ENCODE measurements at places on chromosomes 3 and 15.

DNA sequence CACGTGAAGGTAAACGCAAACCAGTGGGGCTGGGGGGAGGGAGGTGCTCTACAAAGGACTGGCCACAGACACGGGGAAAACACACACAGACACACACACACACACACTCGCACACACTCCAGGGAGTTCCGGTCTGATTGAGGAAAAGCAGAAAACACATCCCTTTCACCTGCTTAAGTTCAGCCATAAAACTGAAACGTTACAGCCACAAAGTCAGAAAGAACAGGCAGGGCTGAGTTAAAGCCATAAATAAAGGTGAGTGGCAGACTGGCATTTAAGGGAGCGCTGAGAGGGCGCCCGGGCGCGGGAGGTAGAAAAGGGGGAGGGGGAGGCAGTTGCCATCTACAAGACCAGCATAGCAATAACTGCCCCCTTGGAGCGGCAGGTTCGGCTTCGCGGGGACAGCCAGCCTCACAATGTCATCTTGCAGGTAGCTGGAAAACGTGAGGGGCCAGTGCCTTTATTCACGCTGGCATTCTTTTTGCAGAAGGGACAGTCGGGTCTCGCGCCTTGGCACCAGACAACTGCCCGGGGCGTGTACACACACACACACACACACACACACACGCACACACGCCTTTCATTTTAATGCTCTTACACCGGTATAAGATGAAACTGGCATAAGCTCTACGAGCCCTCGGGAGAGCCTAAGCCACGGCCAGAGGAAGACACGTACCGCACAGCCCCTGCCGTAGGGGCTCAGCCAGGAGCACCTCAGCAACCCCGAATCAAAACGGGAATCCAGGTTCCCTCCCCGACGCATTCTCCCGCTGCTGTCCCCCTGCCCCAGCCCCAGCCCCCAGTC is 866 bp downstream of the TNIK start:
- DNase-seq = peak; percentile 29

GRCh38 chr3:108088697-108089096 is 2.1 kb downstream of the CD47 start:
- no peak for DNase-seq

DNA sequence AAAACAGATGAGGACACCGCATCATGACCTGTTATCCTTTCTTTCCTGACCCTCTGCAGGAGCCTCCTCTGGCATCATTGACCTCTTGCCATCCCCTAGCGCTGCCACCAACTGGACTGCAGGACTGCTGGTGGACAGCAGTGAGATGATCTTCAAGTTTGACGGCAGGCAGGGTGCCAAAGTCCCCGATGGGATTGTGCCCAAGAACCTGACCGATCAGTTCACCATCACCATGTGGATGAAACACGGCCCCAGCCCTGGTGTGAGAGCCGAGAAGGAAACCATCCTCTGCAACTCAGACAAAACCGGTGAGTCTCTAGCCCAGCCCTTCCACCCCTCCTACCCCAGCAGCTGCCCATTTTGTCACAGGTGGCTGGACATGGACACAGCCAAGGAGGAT is 218.4 kb upstream of the TRIM42 start:
- DNase-seq = no peak

DNA sequence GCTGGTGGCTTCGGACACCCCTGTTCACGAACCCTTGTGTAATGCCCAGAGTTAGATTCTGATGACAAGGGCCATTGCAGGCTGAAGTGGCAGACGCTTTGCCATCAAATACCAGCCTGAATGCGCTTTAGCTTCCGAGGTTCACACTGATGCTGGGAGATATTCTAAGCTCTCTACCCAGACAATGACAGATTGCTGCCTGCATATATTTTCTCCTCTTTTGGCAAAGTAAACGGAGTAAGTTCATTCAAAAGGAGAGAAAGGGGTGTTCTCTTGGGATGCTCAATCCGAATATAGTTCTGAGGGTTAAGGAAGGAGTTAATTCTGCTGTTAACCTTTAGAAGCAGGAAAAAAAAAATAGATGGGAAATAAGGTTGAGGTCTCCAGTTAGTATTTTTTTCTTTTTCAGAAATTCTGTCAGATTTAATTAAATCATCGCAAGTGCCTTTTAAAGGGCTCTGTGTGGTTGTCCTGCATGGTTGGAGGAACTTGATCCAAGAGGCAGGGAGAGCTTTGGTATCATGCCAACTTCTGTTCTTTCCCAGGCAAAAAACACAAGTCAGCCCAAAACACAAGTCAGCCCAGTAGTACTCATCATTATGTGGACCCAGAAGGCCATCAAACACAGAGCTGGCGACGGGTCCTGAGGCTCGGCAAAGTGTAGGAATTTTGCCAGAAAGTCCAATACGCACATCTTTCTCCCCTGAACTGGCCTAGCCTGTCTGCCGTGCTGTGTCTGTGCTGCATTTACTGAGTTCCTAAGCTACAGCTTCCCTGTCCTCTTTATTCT is 70.9 kb upstream of the ST8SIA2 start:
- no peak for DNase-seq

DNA sequence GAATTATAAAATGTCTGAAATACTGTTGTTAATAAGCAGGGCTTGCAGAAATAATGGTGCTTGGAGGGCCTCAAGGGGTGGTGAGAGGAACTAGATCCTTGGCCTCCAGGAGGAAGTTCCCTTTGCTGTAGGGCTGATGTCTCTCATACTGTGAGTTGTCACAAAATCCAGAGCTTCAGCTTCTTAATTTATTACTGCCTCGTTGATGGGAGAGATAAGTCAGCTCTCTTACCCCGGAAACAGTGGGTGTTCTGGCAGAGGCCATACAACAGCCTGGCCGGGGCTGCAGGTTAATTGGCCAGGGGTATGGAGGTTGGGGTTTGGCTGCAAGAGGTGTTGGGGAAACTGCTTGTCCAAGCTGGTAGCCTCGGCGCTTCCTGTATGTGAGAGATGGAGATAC is 15.5 kb downstream of the MAPKAPK3 start:
- peak; percentile 84 for DNase-seq

DNA sequence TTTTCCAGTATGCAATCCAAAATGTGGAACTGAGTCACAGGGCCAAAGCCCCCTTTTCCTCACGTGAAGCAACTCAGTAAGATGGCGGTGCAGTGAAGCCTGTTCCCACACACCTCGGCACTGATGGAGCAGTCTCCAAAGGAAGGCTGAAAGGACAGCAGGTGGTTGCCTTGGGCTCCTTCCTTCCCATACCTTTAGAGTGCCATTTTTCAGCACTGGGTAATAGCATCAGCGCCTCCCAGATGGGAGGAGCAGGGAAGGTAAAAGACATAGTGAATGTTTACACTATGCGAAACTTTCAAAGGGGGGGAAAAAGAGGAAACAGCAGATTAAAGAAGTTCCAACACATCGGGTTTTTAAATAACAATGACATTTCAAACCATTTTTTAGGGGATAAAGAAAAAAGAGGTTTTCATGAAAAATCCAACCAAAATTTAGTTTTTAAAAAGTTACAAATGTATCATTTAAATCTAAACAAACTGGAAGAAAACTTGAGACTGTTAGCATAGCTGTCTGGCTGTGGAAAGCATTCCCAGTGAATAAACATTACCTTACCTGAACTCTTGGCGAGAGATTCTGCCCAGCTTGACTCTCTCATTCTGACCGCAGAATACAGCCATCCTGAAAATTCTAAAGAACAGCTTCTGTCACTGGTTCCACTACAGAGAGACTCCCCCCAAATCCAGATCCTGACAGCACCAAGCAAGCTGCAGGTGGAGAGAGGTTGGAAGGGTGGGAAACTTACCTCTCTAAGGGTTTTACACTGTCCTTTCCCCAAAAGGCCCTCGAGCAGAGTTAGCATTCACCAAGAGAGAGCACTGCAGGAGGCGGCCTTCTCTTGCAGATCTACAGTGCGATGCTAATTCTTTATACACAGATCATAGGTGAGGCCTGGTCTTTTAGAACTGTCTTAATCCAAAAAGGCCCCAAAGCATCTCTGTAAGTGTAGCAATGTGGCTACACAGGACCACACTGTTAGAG is 32.6 kb downstream of the ABCC5 start:
- no peak for DNase-seq

DNA sequence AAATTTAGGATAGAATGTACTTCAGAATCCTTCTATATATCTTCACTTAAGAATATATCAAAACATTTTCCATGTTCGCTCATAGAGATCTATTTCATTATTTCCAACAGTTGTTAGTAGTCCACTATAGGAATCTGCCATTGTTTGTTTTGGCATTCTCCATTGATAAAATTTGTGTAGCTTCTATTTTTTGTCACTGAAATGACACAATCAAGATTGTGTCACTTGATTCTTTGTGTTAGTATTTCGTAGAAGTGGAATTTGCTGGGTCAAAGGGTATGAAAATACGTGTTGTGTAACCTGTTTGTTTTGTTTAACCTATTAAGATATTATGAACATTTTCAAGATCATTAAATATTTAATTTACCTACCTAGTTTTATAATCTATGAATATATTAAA is 15.9 kb upstream of the GPR156 start:
- no peak for DNase-seq

DNA sequence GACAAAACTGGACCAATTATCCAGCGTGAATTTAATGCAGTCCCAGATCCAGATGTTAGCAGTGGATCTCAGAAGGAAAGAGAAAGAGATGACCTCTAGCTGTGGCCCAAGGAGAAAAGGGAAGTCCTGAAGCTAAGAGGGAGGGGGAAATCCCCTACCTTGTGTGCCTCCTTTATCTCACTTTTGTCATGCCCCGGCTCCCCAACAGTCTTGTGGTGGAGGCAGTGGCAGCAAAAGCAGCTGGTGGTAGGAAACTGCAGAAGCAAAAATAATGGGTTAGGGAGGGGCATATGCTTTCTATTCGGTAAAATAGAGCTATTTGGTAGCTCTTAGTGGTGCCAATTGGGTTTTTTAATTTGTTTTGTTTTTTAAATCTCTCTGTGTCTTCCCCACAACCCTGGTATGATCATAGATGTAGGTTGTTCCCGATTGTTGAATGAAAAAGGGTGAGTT is 56.5 kb downstream of the MCTP2 start:
- no peak for DNase-seq

DNA sequence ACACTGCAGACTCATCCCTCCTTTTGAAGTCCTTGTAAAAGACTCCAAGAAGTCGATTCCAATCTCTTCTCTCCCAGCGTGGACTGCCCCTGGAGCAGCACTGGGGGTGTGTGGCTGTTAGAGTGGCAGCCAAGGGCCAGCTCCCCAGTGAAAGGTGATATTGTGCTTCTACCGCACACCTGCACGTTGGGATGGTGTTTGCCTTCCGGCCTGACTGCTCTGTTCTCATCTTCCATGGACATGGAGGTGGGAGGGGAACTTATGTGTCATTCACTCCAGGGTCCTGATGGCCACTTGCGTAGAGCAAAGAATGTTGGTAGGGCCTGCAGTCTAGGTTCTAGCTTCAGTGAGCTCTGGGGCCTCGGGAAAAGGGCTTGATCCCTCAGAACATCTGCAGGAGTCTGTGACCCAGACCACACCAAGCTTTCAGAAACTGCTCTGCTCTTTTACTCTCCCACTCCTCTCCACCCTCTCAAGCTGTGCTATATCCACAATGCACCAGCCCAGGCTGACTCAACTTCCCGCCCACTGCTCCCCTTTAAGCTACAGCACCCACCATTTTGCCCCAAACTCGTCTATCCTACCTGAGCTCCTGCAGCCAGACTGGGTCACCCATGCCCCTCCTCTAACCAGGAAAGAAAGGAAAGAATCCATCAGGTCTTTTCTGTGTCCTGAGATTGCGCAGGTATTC is 31.3 kb downstream of the LIPC start:
- DNase-seq = no peak

DNA sequence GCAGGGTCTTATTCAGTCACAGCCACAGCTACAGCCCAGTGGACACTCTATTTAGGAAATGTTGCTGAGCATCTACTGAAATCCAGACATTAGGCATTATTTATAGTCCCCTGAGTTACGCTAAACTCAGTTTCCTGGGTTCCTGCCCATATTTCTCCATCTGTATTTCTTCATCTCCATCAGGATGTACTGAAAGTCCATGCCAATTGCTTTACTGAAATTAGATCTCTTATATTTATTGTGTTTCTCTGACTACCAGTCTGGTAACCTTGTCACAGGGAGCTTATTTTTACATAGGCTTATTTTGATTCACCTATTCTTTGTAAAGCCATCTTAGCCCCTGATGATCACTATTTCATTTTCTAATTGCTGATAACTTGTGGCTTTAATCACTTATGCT is 223.9 kb downstream of the TLE3 start:
- no peak for DNase-seq

GRCh38 chr3:48413086-48413485 is 16.8 kb downstream of the PLXNB1 start:
- DNase-seq = no peak

DNA sequence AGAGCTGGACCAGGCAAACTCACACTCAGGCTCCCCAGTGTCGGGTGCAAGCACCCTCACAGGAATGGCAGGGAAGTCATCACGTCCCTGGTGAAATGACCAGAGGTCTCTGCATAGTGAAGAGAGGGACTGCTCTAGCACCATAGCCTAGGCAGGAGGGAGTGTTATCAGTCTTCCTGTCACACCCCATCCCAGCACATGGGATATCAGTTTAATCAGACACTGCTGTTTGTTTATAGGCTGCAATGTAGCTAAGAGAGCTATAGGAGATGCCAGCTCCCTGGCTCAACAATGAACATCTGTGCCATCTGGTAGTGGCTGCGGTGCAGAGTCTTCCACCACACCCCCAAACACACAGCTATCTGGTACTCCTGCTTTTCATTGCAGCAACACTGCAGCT is 776.6 kb downstream of the ZNF385D start:
- DNase-seq = peak; percentile 12

- no peak for DNase-seq
These were observed 23.5 kb downstream of the PFN2 start for GRCh38 chr3:149947231-149947630.

GRCh38 chr3:8825153-8825825 is 55.9 kb upstream of the OXTR start:
- no peak for DNase-seq

DNA sequence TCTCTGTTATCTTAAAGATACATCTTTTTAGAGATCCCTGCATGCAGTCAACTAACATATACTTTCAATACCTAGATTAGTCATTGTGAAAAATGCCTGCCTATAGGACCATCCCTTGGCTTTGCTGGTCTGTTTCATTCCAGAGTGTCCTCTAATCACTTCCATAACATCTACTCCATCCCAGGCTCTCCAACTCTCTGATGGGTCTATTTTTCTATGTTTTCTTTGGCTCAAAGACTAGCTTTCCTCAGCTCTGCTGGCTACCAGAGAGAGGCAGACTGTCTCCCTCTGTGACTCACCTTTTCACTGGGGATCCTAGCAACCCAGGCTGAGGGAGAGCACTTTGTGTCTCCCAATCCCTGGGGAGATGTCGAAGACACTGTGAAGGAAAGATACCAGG is 547.7 kb upstream of the MCTP2 start:
- no peak for DNase-seq

GRCh38 chr3:126114443-126115386 is 30.8 kb upstream of the SLC41A3 start:
- no peak for DNase-seq

Measured in SK-N-DZ (cell line).